Retina (tissue), 1 donor: ENCODE measurements at places on chromosomes 5 and 9.

DNA sequence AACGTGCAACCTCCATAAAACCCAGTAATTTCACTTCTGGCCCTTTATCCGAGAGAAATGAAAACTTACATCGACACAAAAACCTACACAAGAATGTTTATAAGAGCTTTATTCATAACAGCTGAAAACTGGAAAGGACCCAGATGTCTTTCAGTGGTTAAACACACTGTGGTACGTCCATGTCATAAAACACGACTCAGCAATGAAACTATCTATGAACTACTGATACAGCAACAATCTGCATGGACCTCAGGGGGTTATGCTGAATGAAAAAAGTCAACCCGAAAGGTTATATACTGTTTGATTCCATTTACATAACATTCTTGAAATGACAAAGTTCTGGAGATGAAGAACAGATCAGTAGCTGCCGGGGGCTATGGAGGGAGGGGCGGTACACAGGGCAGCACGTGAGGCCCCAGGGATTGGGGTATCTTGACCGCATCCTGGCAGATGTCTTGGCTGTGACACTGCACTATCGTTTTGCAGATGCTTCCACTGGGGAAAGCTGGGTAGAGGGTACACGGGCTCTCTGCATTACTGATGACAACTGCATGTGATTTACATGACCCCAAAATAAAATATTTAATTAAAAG lies 4.1 kb downstream of the CCDC127 start:
- no peak for DNase-seq

DNA sequence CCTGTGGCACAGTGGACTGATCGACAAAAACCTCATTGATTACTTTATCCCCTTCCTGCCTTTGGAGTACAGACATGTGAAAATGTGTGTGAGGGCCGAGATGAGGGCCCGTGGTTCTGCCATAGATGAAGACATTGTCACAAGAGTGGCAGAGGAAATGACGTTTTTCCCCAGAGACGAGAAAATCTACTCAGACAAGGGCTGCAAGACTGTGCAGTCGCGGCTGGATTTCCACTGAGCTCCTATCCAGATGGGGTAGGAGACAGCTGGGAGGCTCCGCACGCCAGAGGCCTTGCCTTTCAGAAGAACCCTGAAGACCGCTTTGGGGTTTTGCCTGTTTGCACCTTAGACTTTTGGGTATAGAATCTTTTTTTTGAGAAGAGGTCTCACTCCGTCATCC lies 6.4 kb downstream of the TOR1B start:
- no peak for DNase-seq

DNA sequence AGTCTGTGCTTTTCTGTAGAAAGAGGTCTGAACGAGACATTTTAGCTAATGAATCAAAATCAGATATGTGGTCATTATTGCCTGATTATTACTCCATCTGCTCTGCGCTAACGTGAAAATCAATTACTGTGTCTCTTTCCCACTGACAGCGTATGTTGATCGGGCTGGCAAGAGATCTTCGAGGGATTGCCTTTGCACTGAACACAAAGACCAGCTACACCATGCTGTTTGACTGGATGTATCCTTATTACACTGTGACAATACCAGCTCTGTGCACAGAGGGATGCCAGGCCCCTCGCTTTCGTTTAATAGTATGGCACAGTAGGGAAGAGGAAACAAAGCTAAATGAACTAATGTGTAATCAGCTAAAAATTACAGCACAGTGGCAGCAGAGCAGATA lies 103.7 kb upstream of the TLX3 start:
- DNase-seq, result peak; percentile 65

GRCh38 chr9:111992523-111992922 lies 95.9 kb downstream of the UGCG start:
- DNase-seq, result no peak

DNA sequence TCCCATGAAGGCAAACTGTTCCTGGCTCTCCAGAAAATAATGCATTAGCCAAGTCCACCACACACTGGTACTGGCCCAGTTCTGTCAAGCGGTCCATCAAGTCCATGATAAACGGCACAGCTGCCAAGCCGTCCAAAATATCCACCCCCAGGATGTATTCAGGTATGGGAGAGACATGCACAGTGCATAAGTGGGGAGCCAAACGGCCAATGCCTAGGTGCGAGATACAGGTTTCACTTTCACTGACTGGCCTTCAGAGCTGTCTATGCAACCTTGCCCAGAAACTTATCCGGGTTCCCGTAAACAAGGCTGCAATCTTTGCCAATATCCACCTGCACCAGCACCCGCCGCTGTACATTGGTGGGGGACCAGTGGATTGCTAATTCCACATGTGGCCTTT lies 795.8 kb downstream of the EFNA5 start:
- DNase-seq, result no peak

DNA sequence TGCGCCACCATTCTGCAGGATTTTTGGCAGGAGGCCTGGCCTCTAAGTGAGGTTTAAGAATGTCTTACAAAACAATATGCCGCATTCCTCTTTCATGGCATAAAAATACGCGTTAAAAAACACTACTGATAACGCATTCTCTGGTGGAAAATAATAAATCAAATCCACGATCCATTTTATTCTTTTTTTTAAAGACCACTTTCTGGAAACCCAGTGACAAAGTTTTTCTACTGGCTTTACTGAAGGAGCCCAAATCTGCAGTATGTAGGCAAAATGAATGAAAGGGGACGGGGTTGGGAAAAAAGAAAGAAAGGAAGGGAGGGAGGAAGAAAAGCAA lies 2.0 kb downstream of the SV2C start:
- no peak for DNase-seq

- DNase-seq, result peak; percentile 85
Observed at GRCh38 chr9:91949946-91950664, at the start of gene ROR2. TSS of gene ROR2 (minus strand) at chr9:91950228.

DNA sequence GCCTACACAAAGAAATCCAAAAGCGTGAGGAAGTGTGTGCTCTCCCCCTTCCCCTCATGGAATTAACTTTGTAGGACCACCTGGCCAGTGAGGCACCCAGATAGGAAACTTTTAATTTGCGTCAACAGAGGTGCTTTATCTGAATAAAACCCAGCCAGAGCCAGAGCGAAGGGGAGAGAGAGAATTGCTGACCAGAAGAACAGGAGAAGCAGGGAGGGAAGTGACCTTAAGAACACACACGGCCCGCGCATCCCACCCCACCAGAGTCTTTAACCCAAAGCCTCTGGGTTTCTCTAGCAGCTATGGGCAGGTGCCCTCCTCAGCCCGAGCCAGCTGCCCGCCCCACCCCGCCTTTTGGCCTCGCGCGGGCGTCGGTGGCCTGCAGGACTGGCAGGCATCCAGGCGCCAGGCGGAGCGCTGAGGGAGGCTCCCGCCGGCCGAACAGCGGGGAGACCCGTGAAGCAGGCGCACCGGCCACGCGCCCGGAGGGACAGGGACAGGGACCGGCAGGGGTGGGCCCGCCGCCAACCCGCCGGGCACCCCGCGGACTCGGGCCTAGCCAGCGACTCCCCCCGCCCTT lies 580 bp downstream of the ERAP1 start:
- peak; percentile 86 for DNase-seq

DNA sequence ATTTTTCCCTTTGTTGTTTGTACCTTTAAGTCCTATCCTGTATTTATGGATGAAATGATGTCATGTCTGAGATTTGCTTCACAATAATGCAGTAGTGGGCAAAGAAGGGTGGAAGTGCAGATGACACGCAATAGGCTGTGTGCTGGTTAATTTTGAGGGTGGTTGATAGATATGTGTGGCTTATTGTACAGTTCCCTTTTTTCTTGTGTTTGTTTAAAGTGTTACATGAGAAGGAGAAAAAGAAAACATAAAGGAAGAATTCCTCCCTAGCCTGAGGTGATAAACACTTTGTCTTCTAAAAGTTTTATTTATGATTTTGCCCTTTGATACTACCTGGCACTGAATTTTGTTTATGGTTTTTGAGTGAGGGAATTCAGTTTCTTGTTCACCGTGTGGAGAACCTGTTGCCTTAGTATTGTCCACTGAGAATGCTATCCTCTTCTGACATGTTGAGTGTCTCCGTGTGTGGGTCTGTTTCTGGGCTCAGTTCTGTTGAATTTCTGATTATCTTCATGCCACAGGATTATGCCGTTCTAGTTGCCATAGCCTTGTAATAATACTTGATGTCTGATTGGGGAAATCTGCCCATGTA lies 52.3 kb upstream of the FAM120AOS start:
- no peak for DNase-seq

GRCh38 chr9:88187631-88188030 lies 49.4 kb upstream of the SPATA31C2 start:
- no peak for DNase-seq

GRCh38 chr9:99269416-99269815 lies 47.3 kb downstream of the SEC61B start:
- DNase-seq, result no peak

DNA sequence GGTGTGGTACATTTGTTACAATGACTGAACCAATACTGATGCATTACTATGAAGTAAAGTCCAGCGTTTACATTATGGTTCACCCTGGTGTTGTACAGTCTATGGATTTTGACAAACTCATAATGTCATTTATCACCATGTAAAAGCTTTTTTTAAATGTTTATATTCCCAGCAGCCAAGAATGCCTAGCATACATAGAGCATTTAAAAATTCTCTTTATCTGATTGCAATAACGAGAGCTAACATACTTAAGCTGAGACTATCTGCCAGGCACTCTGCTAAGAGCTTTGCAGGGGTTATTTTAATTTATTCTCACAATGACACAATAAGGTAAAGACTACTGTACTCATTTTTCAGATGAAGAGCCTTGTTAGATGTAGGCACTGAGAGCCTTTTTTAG lies 24.1 kb downstream of the PRDM6 start:
- DNase-seq, result no peak

GRCh38 chr5:169012450-169012849 lies 288.5 kb downstream of the SLIT3 start:
- no peak for DNase-seq

DNA sequence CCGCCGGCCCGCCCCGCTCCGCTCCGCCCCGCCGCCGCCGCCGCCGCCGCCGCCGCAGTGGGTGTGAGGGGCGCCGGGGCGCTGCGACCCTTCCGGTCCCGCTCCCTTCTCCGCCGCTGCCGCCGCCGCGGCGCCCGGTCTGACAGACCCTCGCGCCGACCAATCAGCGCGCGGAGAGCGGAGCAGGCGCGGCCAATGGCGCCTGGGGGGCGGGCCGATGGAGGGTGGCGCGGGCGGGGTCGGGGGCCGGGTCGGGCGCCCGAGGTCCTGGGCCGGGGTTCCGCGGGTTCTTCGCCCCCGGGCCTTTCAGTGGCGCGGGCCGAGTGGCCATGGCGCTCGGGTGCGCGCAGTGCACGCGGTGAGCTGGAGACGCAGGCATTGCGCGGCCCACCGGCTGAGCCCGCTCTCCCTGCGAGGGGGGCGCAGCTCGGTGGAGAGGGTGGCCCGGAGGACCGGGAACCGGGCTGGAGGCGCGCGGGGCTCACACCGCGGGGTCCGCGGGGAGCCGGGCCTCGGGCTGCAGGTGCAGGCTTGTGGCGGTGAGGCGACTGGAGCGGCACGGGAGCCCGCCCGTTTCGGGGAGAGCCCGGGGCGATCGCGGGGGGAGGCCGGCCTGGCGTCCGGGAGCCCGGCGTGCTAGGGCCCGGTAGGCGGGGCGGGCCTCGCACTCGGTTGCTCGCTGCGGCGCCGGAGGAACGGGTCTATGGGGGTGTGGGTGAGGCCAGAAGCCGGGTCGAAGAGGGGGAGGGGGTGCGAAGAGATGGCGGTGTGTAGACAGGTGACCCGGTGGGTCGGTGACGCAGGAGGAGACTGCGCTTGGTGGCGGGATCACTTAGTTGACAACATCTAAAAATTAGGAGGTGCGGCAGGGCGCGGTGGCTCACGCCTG lies at the start of gene MAPK9:
TSS of gene MAPK9 (minus strand) at position 141 of the 889 bp plus-strand sequence. CDS start 11,522 bp downstream, outside the sequence.
- peak; percentile 84 for DNase-seq

DNA sequence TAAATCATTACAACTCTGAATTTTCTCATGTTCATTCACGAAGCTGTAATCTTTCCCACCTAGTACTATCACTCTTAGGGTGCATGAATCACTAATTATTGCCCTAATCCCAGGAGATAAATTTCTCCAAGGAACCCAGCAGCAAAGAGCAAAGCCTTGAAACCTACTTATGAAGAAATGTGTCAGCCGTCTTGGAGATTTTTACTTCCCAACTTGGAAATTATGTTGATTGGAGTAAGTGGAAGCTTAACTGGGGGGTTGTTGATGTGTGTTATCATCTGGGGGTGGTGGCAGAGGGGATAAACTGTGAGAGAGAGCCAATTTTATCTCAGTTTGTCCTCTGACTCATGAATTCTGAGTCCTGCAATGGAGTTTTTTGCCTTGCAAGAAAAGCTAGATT lies 440.5 kb upstream of the WWC1 start:
- DNase-seq, result no peak

DNA sequence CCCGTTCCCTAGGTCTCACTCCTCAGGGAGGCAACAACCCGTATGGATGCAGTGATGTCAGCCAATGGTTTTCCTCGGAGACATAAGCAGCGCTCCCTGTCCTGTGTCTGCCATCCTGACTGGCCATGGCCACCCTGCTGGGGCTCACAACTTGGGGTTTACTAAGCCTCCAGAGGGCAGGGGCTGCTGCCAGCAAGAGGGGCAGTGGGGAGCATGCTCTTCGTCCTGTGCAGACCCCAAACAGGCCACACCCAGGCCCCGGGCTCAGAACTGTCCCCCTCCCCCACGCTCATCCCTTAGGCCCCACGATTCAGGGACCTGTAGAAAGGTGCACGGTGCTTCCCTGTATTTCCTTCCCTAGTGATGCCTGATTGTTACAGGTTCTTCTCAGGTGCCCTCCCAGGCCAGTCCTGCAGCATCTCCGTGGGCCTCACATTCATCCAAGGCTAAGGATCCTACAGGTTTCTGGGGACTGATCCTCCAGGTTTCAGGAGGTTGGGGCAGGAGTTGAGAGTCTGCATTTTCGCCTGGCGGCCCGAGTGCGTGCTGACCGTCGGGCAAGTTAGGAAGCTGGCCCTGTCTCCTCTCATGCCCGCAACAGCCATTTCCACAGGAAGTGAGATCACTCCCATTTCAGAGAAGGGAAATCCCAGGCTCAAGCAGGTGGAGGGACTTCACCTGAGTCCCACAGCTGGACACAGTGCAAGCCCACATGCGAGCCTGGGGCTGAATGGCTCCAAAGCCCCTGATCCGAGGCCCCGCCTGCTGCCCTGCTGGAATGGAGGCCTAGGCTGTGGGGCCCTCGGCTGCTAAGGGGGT lies 217.6 kb downstream of the ROR2 start:
- no peak for DNase-seq

- no peak for DNase-seq
Observed at GRCh38 chr9:121642758-121643157, 8.7 kb upstream of the DAB2IP start.

DNA sequence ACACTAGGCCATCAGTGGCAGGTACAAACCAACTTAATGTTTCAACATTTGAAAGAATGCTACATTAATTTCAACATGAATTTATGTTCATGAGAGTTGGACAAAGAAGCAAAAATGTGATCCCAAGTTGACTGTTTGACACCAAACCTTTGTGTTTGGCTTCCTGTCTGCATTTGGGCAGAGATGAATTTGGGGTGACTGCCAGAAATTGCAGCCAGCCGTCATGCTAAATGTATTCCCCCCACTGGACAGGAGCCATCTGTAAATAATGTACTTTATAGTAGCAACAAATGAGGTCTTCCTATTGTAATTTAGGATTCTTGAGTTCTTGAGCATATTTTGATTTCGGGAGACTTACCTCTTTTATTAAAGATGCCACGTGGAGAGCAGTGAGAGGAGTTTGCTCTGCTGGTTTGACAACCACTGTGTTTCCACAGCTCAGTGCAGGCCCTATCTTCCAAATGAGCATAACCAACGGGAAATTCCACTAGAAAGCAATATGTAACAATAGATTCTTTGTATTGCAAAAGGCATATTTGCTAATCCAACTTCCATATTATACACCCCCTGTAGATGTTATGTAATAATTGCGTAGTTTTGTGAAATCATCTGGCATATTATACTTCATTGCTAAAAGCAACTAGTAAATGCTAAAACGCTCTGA lies 27.6 kb downstream of the ALDH1A1 start:
- no peak for DNase-seq

GRCh38 chr9:128863647-128864046 lies 18.1 kb downstream of the KYAT1 start:
- DNase-seq, result peak; percentile 80
